Right atrium auricular region (tissue), 2 donors: ENCODE measurements at places on chromosomes 1 and 21. TPM values are rescaled to one million over a fixed set of nuclear protein-coding genes. Genes with fewer than 3 reads are reported as not detected.

DNA sequence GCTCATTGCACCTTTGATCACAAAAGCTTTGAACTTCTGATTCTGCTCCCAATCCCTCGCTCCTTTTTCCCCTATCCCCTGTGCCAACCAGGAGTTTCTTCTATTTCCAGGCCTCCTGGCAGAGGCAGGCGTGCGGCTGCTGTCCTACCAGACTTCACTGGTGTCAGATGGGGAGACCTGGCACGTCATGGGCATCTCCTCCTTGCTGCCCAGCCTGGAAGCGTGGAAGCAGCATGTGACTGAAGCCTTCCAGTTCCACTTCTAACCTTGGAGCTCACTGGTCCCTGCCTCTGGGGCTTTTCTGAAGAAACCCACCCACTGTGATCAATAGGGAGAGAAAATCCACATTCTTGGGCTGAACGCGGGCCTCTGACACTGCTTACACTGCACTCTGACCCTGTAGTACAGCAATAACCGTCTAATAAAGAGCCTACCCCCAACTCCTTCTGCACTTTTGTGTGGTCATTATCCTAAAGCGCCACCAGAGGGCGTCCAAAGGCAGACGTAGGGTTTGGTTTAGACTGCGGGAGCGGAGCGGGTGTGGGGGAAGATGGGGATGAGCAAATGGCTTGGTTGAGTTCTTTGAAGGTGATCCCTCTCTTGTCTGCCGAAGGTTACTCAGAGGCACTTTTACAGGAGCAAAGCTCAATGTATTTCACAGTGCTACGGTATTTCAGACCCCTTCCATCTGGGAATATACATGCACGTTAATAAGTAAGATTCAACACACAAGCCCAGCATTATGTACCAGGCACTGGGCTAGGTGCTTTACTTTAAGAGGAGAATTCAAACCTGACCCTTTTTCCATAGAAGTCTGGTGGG lies 24.7 kb downstream of the HMGCS2 start:
- H3K36me3 ChIP-seq = no peaks in the 10 kb centered on the region
- H3K27ac ChIP-seq = peak overlapping the region; percentile 40
- DNase-seq = no peak

The MIXL1 gene
- total RNA-seq = not detected

The CD1D gene
- total RNA-seq = 0.48 TPM

The RIMS3 gene
- total RNA-seq = 5.5 TPM

GRCh38 chr1:89894210-89895201 lies 73.7 kb downstream of the LRRC8D start:
- H3K4me1 ChIP-seq = no peaks in the 10 kb centered on the region
- H3K27me3 ChIP-seq = no peaks in the 10 kb centered on the region
- H3K36me3 ChIP-seq = no peaks in the 10 kb centered on the region
- H3K4me3 ChIP-seq = no peak overlapping the region
- no peak overlapping the region for H3K27ac ChIP-seq

The ITLN2 gene
- total RNA-seq = 2.0 TPM

GRCh38 chr21:17900281-17900989 lies 81.3 kb upstream of the C21orf91 start:
- peak overlapping the region; percentile 48 for H3K27ac ChIP-seq
- no peaks in the 10 kb centered on the region for H3K27me3 ChIP-seq
- H3K4me1 ChIP-seq = peaks cover 19% of the 10 kb centered on the region
- no peaks in the 10 kb centered on the region for H3K36me3 ChIP-seq

DNA sequence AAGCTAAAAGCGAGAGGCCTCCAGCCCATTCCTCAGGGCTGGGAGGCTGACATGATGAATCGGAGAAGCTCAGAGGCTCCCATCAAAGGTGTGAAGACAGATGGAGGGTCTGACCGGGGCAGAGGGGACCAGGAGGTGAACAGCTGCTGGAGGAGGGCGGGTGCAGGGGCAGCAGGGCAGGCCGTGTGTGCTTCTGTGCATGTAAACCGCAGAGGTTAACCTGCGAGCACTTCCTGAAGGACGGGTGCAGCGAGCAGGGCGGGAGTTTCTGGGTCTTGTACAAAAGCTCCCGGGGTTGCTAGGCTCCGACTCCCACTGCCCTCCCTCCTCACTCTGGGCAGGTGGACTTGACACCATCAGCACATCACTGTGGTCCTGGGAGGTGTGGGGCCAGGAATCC lies 75.2 kb downstream of the PAX7 start:
- no peaks in the 10 kb centered on the region for H3K4me1 ChIP-seq
- H3K36me3 ChIP-seq = no peaks in the 10 kb centered on the region

DNA sequence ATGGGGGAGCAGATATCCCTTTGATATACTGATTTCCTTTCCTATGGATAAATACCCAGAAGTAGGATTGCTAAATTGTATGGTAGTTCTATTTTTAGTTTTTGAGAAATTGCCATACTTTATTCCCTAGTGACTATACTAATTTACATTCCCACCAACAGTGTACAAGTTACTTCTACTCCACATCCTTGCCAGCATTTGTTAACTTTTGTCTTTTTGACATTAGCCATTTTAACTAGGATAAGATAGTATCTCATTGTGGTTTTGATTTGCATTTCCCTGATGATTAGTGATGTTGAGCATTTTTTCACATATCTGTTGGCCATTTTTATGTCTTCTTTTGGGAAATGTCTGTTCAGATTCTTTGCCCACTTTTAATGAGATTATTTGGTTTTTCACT lies 620.6 kb upstream of the CAMK1G start:
- H3K27me3 ChIP-seq = no peaks in the 10 kb centered on the region
- DNase-seq = no peak
- no peak overlapping the region for H3K4me3 ChIP-seq

The IL6R gene
- total RNA-seq = 21.8 TPM

DNA sequence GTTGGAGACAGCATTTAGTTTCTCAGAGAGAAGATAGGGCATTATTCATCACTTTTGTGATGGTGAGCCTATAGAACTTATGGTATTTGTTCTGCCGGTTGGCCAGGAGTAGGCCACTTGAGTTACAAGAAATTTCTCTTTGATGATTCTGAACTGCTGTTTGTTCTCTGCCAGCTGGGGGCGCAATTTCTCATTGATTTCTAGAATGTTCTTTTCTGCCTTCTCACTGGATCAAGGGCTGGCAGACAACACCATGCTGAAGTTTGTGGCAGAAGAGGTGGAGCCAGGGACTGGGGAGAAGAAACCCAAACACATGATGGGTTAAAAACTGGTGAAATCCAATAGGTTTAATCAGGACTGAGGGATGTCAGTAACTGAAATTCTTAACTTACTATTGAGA lies 360.6 kb downstream of the FAM72C start:
- H3K4me3 ChIP-seq = no peak overlapping the region
- DNase-seq = no peak
- H3K27me3 ChIP-seq = no peaks in the 10 kb centered on the region
- no peaks in the 10 kb centered on the region for H3K36me3 ChIP-seq
- H3K4me1 ChIP-seq = no peaks in the 10 kb centered on the region
- no peak overlapping the region for H3K27ac ChIP-seq

The OR2AJ1 gene
- not detected for total RNA-seq

The PER3 gene
- 11.7 TPM for total RNA-seq

GRCh38 chr21:44549525-44550211 lies 1.6 kb downstream of the KRTAP10-2 start:
- DNase-seq = peak; percentile 53
- no peak overlapping the region for H3K27ac ChIP-seq
- no peaks in the 10 kb centered on the region for H3K27me3 ChIP-seq
- no peaks in the 10 kb centered on the region for H3K36me3 ChIP-seq
- no peak overlapping the region for H3K4me3 ChIP-seq

The AQP10 gene
- total RNA-seq = not detected

DNA sequence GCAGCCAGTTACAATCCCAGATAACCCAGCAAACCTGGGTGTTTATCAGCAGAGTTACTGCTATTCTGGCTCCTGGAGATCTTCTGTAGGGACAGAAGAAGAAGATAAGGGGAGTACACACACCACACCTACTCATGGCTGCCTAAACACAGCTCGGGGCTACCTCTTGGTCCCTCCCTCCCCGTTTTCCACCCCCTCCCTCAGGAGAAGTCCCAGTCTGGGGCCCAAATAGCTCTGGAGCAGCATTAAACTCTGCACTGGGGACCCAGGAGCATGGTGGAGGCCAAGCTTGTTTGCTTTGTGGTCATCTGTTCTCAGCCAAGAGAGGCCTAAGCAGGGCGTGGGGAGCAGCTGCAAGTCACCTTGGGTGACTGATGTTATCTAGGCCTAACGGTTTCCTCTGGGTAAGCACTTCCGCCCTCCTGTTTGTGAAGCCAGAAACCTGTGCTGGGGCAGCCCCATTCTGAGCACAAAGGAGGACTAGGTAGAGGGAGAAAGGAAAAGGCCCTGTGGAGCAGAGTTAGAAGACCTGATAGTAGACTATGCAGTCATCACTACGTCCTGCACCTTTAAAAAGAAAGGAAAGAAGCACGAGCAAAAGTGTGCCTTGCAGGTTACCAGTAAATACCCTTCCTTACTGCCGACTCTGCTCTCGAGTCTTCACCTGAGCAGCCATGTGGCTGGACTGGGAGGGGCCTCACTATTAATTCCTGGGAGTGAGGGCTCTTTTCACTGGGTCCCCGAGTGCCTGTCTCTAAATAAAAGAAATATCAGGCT lies 2.0 kb upstream of the RCSD1 start:
- H3K4me3 ChIP-seq = no peak overlapping the region
- H3K27ac ChIP-seq = peak overlapping the region; percentile 92
- no peak for DNase-seq

The AADACL3 gene
- total RNA-seq = not detected

DNA sequence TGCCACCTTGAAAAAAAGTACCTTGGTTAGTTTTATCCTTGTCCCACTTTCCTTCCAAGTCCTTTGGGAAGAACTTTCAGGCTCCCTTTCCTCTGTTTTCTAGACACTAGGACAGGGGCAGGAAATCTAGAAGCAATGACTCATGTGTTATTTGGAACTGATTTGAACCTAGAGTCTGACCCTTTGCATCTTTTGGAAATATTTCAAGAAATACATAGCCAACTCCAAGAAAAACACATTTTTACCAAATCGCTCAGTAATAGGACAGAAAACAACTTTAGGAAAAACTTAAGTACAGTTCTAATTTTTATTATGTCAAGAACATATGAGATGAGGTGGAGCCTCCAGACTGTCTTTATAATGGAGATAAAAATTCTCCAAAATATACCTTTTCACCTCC lies 292.4 kb downstream of the PTBP2 start:
- no peak overlapping the region for H3K4me3 ChIP-seq
- DNase-seq = no peak
- H3K36me3 ChIP-seq = no peaks in the 10 kb centered on the region
- H3K27me3 ChIP-seq = no peaks in the 10 kb centered on the region

The MSH4 gene
- total RNA-seq = 0.12 TPM

GRCh38 chr1:44811234-44811633 lies 2.9 kb downstream of the BTBD19 start:
- no peaks in the 10 kb centered on the region for H3K27me3 ChIP-seq
- DNase-seq = no peak
- H3K36me3 ChIP-seq = peaks cover 17% of the 10 kb centered on the region

The RAP1GAP gene
- total RNA-seq = 4.0 TPM

GRCh38 chr1:96834986-96835385 lies 113.4 kb downstream of the PTBP2 start:
- no peak for DNase-seq
- H3K4me3 ChIP-seq = no peak overlapping the region
- H3K27me3 ChIP-seq = no peaks in the 10 kb centered on the region
- H3K27ac ChIP-seq = no peak overlapping the region

DNA sequence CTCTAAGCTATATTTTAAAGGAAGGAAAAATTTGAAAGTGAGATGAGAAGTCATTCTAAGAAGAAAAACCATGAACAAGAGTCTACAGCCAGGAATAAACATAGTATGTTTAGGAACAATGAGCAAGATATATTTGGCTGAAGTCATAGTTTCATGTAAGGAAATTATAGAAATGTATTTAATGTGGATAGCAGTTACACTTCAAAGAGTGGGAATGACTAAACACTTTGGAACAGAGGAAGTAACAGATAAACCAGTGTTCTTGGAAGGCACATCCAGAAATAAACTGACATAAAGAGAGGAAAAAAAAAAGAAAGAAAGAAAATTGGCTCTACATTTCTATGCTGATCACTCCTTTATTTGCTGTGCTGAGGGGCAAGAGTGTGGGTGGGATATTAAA lies 18.0 kb downstream of the C8A start:
- no peaks in the 10 kb centered on the region for H3K36me3 ChIP-seq
- H3K27me3 ChIP-seq = no peaks in the 10 kb centered on the region
- no peak overlapping the region for H3K4me3 ChIP-seq
- no peaks in the 10 kb centered on the region for H3K4me1 ChIP-seq
- DNase-seq = no peak
